ENCODE measurements at places on chromosomes 4 and X.
A peak's percentile ranks its signal among the peaks of the same experiment; 100 is the strongest.

GRCh38 chrX:114675365-114675764 lies 91.5 kb downstream of the HTR2C start:
- no peak for DNase-seq

DNA sequence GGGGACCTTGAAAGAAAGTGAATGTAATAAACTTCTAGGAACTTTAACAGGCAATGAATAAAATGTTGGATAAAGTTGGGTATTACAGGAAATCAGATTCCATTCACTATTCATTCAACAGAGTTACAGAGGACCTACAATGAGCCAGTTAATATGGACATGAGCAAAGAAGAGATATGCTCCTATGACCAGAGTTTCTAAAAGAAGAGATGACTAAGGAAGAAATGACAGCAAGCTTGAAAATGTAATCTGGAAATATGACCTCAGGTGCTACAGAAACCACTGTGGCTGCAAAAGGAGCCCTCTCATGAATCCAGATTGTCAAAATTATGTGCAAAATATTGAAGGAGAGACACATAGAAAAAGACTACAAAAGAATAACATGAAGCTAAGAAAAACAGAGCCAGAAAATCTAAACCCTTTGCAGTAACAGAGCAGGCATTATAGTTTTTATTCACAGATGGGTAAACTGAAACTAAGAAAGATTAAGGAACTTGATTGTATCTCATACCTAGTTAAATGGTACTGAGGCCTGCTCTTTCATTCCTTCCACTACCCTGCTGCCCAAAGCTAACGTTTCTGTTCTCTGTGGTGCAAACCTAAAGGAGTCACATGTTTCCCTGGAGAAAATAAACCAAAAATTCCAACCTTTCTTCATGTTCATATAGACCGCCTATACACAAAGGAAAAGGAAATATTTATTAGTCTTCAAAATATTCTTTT lies 378.3 kb downstream of the GBA3 start:
- DNase-seq: no peak

DNA sequence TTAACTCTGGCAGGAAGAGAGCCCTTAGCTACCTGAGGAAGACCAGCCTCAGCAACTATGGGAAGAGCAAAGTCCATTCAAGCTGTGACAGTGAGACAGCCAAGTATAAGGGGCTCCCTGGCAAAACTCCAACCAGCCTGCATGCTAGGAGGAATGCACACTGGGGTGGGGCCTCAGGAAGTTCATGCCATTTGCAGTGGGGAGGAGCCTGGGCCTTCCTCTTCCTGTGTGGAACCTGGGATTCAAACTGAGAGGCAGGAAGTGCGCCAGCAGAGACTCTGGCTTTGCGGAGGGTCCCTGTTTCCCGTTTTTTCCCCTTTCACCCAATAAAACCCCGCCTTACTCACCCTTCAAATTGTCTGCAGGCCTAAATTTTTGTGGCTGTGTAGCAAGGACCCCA lies 33.0 kb downstream of the TFDP3 start:
- no peak for DNase-seq

GRCh38 chrX:143663755-143664154 lies 27.9 kb upstream of the SLITRK4 start:
- DNase-seq: no peak

DNA sequence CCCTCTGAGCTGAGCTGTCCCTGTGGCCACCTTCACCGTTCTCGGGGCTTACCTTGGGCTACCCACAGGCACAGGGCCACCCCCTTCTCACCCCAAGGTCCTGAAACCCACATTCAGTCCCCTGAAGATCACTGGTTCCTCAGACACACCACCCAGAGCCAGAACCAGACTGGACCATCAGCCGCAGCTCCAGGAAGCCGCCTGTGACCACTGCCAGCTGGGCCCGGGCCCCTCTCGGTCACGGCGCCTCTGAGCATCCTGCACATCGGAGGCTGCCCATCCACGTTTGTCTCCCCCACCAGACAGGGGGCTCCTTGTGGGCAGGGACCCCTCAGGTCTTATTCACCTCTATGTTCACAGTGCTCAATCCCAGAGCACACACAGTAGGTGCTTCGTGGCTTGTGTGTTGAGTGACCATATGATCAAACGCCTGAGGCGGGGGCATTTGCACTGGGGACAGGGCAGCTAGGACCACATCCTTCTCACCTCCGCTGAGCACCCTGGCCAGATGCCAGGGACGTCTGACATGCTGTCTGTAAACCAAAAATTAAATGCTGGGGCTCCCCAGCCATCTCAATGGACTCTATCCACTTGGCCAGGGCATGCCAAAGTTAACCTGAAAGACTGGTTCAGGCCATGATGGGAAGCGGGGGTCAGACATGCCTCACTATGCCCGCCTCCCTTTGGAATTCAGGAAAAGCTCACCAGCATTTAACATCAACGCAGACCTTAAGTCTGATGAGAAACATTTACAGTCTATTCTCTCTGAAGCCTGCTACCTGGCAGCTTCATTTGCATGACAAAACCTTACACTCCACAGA lies 109.4 kb upstream of the AFAP1 start:
- no peak for DNase-seq

DNA sequence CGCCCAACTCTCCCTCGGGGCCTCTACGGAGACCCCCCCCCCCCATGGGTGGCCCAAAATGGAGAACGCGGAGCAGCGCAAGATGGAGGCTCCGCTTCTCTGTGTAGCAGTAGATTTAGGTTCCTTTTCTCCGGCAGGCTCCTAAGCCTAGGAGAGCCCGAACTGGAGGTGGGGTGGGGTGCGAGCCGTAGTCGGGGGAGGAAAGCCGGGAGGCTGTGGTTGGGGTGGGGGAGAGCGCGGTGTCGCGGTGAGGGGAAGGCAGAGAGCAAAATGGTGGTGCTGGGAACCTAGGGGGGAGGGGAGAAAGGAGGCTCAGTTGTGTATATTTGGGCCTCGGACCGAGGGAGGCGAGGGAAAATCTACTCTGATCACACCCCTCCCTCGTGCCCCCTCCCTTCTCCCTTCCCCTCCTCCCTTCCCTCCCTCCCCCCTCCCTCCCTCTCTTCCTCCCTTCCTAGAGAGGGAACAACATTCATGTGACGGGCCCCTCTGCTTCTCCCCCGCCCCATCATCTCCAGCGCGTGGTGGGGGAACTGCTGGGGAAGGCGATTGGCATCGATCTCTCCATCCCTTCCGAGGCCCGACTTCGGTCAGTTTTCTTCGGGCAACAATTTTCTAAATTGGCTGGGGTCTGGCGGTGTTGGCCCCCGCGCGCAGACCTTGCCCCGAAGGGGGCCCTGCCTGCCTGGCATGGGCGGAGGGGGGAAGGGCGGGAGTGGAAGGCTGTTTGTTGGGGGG lies at the start of gene STAG2:
TSS of gene STAG2 (plus strand) at position 439 of the 738 bp plus-strand sequence. CDS start 60,922 bp downstream, outside the sequence.
- peak; percentile 44 for DNase-seq

DNA sequence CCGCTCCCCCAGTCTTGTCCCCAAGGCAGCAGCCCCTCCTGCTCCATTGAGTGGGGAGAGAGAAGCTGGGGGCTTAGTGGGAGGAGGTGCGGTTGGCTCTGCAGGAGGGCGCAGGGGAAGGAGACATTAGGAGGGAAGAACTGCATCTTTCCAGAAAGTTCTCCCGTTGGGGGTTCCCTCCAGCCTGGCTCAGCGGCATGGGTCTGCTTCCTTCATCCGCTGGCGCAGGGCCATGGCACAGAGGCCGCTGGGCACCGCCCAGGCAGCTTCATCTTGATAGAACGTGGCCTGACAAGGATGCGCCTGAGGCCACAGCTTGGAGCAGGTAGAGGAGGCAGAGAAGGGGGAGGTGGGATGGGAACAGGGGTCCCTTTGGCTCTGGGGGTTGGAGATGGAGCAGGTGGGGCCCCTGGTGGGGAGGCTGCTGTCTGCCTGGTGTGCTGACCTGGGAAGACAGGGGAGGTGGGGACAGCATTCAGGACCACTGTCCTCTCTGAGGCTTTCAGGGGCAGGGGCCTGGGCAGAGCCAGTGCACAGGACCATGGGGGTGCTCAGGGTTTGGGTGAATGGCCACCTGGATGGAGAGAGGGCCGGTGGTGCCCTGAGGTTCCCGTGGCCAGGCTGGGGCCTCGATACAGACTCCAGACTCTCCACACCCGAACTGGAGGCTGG lies 12.1 kb downstream of the DOK7 start:
- DNase-seq: no peak

DNA sequence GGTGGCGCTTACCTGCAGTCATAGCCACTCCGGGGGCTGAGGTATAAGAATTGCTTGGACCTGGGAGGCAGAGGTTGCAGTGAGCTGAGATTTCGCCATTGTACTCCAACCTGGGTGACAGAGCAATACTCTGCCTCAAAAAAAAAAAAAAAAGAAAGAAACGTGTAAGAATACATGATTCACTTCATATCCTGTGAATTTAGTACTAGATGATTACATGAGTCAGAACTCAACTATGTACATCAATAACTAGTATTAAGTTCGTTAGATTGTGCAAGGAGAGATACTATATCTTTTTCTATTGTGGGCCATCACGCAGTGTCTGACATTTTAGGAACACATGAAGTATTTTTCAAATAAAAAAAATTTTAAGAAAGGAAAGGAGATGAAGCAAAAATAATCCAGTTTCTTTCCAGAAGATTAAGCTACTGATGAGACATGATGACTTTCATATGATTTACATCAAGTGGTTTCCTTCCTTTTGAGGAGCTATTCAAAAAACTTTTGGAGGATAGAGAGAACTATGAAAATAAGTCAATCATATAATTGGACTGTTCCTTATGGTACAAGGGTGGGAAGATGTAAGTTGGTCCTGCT lies 64.7 kb upstream of the EXOC1L start:
- DNase-seq: no peak

DNA sequence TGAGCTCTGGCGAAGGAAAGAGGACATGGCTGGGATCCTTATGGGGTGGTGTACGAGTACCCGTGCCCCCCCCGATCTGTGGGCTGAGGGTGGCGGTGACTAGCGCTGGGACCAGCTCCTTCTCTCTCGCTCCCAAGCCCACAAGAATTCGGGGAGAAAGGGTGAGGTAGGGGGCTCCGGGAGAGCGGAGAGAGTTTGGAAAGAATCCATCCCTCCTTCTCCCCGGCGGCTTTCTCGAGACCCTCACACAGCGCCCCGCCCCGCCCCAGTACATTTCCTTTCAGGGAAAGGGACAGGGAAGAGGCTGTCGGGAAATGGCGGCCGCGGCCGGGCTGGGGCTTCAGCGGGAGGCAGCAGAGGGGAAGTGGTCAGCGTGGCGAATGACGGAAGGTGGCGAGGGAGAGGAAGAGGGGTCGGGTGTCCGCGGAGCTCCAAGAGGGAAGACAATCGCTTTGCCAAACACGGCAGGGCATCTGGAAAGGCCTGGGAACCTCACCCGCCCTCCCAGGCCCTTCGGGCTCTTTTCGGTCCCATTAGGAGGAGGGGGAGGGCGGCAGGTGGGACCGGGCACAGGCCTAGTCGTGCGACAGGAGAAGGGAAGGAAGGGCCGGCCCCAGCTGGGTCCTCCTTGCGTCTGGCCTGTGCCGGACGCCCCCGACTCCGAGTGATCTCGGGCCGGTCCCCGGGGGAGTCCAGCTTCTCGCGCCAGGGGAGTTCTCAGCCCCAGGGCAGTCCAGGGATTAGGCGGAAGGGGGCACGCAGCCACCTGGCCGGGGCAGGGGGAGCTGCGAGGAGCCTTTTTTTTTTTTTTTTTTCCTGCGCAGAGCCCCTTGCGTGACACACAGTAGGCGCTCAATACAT lies 10.2 kb downstream of the HNRNPH2 start:
- peak; percentile 31 for DNase-seq

- DNase-seq: no peak
Observed at GRCh38 chr4:32840461-32841189, 2120.5 kb downstream of the PCDH7 start.

DNA sequence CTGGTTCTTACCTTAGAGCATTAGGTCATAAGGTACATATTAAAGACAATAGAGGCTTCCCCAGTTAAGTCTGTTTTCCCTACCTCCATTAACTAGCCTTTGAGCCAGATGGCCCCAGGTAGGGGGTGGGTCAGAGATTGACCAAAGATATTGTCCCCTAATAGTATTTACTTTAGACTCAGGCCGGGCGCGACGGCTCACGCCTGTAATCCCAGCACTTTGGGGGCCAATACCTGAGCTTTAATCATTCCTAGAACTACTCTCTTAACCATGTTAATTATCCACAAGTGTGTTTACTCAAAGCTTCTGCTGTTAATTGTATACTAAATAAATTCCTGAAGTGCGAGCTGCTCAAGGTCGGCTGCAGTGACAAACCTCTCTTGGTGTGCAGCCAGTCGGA lies 28.0 kb upstream of the AMBN start:
- DNase-seq: no peak

GRCh38 chrX:50447535-50447934 lies 23.1 kb downstream of the DGKK start:
- DNase-seq: no peak

DNA sequence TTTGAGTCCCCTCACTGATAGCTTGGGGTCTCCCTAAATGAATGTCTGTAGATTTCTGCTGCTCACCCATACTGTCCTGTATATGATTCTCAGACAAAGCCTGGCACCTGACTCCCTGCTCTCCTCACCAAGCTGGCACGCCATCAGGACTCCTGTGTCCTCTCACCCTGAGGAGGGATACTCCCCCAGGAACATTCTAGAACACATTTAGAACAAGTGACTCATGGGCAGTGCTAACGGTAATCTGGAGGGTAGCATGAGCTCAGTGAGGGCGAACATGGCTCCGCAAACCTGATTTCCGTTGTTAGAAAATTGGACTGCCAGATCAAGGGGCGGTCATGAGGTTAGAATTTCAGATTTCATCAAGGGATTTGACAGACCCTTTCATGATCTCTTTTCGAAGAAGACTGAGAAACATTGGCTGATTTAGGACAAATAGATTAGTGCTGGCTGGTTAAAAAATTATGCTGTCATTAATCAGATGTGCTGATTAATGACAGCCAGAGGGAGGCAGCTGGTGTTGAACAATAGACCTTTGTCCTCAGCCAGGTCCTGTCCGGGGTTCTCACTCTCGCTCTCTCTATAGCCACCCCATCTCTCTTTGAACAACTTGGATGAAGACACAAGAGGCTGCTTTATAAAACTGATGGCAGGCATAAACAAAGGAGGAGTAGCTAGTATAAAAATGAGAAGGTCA lies 244.3 kb downstream of the PTTG2 start:
- no peak for DNase-seq

DNA sequence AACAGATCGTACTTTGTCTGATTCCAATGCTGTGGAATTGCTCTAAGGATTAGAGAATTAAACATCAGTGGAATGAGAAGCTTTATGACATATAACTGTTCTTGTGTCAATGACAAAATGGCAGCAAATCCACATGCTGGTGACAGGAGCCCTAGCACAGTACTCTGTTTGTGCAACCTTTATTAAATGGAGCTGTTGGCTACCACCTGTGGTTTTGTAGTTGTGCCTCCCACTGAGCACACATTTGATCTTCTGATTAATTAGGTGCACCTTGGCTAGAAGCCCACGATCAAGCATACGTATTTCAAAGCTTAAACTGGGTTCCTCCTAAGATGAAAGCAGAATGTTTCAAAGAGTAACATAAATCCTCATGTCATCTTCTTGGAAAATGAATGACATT lies 394.0 kb upstream of the IGFBP7 start:
- no peak for DNase-seq

- no peak for DNase-seq
Observed at GRCh38 chr4:86872135-86872534, 20.1 kb downstream of the C4orf36 start.

GRCh38 chr4:145423017-145423708 lies 58.5 kb upstream of the SMAD1 start:
- no peak for DNase-seq

- DNase-seq: no peak
Observed at GRCh38 chr4:42642101-42642797, 14.7 kb downstream of the ATP8A1 start.

GRCh38 chrX:78199851-78200250 lies 60.4 kb upstream of the TAF9B start:
- no peak for DNase-seq

GRCh38 chr4:154349829-154350228 lies 141.8 kb downstream of the DCHS2 start:
- no peak for DNase-seq

Data from stimulated activated CD4-positive, alpha-beta T cell treated with anti-CD3 and anti-CD28 coated beads, Interleukin-12 subunit alpha, Interleukin-12 subunit beta, amount 100 ng/mL, for 4 hours (primary cell).